ENCODE measurements at places on chromosomes 2 and 18.

- DNase-seq: no peak
Measured at GRCh38 chr2:220120041-220120440, 492.6 kb downstream of the SLC4A3 start.

DNA sequence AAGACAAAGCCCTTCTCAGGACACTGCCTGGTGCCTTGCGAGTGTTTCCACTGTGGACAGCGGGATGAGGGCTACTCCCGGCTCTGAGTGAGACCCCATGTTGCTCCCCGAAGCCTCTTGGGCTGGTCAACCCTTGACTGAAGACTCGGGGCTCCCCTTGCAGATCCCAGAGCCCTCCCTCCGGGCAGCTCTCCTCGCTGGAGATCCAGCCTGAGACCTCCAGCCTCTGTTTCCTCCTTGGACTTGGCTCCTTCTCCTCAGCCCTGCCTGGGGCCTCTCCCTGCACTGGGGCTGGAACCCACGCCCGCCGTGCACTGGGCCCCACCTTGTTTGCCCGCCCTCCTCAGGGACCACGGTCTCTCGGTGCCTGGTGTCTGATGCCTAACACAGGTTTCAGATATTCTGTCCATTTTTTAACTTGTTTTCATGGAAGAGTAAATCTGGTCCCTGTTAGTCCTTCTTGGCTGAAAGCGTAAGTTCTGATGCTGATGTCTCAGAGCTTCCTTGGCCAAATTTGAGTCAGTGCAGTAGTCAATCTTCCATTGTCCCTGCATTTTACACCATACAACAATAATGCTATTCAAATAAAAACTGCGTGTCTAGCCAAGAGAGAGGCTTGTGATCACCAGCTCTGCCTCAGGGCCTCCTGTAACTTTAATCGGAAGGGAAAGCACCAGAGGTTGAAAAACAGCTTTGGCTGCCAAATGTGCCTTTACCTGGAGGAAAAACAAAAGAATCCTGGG, 139.3 kb upstream of the CTDP1 start:
- DNase-seq: no peak

- DNase-seq: no peak
Measured at GRCh38 chr2:1642066-1642861, 102.1 kb downstream of the PXDN start.

GRCh38 chr2:42708179-42708578, 55.8 kb downstream of the OXER1 start:
- no peak for DNase-seq

DNA sequence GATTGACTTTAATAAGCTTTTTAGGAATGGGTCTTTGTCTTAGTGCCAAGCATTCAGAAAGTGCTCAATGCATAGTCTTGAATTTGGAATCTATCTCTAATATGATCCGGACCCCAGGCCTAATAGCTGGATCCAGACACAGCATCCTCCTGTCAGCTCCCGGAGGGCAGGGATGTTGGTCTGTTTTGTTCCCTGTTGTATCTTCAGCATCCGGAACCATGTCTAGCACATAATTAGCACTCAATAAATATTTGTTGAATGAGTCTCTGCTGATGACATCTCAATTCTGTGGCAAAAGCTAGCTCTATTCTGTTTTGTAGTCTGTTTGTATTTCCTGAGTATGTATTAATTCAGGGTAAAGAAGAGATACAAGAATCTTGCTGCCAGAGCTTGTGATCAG, 169.1 kb downstream of the DCDC2C start:
- DNase-seq: no peak

DNA sequence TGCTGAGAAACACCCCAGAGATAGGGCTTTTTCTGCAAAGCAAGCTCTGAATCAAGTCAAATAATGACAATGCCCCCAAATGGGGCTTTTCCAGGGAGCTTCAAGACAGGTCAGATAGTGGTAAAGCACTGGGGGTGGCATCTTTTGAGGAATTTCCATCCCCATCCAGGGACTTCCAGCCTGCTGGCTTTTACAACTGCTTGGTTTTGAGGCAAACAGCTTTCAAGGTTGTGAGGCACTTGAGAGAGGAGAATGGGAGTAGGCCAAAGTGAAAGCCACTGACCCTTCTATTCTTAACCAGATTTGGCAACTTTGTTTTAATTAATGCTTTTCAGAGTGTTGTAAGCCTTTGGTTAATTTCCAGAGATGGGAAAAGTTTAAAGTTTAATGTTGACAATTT, 762.0 kb upstream of the POU3F3 start:
- DNase-seq: no peak

DNA sequence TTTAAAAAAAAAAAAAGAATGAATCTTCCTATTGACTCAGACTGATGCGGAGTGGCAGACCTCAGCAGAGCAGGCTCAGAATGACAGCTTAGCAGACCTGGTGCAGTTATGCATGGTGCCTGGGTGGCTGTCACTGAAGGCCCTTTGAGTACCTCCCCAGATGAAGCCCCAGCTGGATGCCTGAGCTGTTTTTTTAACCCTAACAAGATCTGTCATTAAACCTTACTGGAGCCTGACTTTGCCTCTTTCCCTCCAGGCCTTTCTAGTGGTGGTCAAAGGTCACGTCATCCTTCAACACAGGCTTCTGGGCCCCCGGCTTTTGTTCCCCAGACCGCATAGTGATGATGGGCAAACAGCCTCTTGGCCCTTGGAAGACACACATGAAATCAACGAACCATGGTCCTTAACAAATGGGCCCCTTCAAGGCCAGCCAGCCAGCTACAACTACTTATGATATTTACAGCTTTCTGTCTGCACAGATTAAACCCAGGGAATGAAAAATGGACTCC, 138.3 kb upstream of the CYP1B1 start:
- no peak for DNase-seq

DNA sequence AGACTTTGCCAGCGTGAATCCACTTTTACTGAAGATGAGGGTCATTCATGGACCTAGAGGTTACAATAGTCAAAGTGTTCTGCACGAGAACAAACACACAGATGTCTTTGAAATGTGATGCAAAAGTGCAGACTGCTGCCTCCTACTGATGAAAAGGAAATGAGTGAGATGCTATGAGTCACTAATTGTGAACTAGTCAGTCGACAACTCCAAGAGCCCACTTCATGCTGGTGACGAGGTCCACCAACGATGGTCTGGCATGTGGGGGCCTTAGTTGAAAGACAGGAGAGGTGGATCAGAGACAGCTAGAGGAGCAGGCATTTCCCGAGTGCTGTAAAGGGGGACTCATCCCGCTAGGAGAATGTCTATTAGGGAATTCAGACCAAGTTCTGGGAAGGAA, 17.1 kb upstream of the ZNF236 start:
- DNase-seq: no peak

- DNase-seq: peak; percentile 38
Measured at GRCh38 chr2:88590998-88591613, 36.2 kb downstream of the EIF2AK3 start.

DNA sequence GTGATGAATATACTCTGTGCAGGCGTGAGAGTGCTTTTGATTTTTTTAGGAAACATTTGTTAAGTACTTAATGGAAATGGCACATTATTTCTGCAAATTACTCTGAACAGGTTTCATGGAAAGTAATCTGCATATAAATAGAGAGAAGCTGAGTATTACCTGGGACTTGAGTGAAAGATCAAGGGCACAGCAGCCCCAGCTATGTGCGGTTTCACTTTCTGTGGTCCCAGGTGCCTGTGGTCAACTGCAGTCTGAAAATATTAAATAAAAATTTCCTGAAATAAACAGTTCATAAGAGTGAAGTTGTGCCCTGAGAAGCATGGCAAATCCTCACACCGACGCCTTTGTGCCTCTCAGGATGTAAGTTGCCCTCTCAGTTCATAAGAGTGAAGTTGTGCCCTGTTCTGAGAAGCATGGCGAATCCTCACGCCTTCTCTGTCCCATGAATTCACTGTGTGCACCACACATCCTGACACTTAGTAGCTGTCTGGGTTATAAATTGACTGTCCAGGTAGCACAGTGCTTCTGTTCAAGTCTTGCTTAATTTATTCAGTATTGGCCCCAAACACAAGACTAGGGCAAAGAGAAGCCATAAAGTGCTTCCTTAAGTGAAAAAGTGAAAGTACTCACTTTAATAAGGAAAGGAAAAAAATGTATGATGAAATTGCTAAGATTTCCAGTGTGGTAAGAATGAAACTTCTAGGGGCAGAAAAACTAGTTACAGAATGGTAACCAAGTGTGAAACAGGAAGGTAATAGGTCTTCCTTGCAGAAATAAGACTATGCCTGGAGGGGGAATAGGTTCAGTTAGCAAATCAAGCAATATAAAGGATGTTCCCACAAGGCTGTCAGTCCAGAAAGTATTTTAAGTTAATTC, 4.3 kb upstream of the SNTG2 start:
- no peak for DNase-seq

DNA sequence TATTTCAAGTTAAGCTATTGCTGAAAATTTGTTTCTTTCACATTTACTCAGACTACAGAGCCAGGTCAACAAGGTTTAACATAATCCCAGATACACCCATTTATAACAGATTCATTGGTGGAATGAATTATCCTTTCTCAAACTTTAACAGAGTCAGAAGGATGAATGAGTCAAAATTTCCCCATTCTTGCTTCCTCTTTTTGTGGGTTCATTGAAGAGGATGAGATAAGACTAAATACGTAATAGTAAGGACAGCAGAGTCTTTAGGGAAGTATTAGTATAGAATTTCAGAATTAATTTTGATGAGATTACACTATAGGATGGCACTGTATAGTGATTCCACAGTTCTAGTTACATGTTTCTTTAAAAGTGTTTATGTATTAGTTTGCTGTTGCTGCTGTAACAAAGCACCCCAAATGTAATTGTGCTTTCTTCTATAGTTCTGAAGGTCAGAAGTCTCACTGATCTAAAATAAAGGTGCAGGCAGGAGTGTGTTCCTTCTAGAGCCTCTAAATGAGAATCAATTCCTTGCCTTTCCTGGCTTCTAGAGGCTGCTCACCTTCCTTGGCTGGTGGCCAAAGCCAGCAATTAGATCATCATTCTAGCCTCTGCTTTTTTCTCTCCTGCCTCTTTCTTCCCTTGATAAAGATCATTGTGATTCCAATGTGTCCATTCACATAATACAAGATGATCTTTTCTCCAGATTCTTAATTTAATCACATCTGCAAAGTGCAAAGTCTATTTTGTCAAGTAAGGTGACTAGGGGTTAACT, 309.3 kb upstream of the PIK3C3 start:
- no peak for DNase-seq

- no peak for DNase-seq
Measured at GRCh38 chr2:21382701-21383520, 259.1 kb downstream of the TDRD15 start.

GRCh38 chr2:106054321-106054720, 139.8 kb downstream of the UXS1 start:
- DNase-seq: no peak

GRCh38 chr18:7894592-7894991, 327.5 kb downstream of the PTPRM start:
- no peak for DNase-seq

GRCh38 chr2:26448651-26449050, 29.3 kb downstream of the OTOF start:
- DNase-seq: no peak

DNA sequence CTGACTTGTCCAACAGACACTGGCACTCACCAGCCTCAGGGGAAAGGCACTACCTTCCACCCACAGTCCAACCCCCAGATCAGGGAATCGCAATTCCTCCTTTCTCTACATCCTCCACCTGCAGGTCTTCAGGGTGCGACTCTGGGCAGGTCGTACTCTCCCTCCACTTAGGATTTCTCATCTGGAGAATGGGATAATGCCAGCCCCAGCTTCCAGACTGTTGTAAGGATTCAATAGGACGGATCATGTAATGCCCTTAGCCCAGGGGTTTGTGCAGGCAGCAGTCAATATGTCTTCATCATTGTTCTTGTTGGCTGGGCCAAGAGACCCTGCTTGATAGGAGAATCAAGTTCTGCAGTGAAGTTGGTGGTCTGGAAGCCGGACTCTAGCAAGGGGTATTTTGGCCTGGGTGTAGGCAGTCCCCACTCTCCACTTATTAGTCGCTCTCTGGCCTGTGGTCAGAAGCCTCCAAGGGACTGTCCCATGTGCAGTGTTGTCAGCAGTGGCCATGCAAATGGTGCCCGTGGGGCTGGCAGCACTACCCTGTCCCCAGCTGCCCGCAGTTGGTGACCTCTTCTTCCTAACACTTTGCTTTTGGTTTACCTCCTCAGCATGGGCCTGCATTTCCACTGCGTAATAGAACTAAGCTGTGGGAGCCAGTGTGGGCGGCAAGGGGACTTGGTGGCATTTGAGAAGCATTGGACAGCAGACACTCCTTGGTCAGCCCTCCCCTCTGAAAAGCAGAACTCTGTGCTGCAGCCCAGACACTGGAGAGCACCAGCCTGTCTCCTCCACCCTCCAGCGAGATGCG, 172.4 kb upstream of the HS6ST1 start:
- no peak for DNase-seq

DNA sequence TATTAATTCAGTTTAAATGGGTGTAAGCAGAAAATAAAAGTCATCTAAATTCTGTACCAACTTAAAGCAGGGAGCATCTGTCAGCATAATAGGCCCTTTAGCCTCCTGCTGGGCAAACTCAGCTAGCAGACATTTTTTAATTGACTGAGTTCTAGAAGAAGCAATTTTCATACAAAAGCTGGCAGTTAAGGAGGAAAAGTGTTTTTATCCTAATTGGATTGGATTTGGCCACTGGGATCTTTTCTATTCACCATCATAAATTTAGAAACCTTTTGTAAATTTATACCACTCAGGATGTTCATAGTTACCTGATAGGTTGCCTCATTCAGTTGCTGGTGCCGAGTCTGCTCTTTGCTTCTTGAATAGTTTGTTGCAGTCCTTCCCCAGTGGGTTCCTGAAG, 262.7 kb upstream of the FSIP2 start:
- no peak for DNase-seq

DNA sequence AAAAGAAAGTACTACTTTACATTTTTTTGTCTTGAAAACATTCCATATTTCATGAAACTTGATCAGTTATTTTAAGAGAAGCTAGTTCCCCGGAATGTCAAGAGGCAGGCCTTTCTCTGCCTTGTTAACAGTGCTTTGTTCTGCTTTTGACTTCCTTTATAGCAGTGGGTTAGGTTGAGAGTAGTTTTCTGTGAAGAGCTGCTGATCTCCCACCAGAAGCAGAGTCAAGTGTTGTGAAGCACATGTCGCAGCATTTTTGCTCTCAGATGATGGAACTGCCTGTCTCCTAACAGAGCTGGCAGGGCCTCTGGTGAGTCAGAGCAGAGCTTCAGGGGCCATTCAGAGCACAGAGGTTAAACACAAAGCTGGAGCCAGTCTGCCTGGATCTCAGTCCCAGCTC, 871.8 kb downstream of the SLC4A3 start:
- no peak for DNase-seq

- DNase-seq: no peak
Measured at GRCh38 chr2:217219164-217219520, 359.3 kb upstream of the TNP1 start.
